ENCODE measurements at places on chromosomes 2 and 18. TPM values are rescaled to one million over a fixed set of nuclear protein-coding genes. Genes with fewer than 3 reads are reported as not detected.
A peak's percentile ranks its signal among the peaks of the same experiment; 100 is the strongest.

Gene CDH20
- total RNA-seq = not detected

Gene TCF23
- total RNA-seq = 0.03 TPM

Gene ANKRD36
- 17.6 TPM for total RNA-seq

- no peaks in the 10 kb centered on the region for H3K27me3 ChIP-seq
- peak overlapping the region; percentile 31 for H3K27ac ChIP-seq
- peaks cover 18% of the 10 kb centered on the region for H3K4me1 ChIP-seq
These were observed 71.2 kb downstream of the FIGN start for GRCh38 chr2:163664610-163665009.

GRCh38 chr2:235217846-235218245 is 266.0 kb downstream of the SH3BP4 start:
- H3K27ac ChIP-seq = no peak overlapping the region
- no peak overlapping the region for H3K4me3 ChIP-seq
- H3K27me3 ChIP-seq = no peaks in the 10 kb centered on the region

DNA sequence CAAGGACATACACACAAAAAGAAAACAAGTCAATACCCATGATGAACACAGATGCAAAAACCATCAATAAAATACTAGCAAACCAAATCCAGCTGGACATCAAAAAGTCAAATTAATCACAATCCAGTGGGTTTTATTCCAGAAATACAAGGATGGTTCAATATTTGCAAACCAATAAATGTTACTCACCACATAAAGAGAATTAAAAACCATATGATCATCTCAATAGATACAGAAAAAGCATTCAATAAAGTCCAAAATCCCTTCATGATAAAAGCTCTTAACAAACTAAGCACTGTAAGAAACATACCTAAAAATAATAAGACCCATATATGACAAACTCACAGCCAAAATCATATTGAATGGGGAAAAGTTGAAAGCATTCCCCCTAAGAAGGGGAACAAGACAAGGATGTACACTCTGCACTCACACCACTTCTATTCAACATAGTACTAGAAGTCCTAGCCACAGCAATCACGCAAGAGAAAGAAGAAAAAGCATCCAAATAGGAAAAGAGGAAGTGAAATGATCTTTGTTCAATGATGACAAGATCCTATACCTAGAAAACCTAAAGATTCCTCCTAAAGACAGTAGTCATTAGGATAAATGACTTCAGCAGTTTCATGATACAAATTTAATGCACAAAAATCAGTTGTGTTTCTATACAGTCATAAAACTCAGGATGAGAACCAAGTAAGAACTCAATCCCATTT is 62.6 kb downstream of the TRAPPC8 start:
- no peak for DNase-seq
- H3K4me3 ChIP-seq = no peak overlapping the region
- no peaks in the 10 kb centered on the region for H3K36me3 ChIP-seq
- H3K4me1 ChIP-seq = no peaks in the 10 kb centered on the region
- no peaks in the 10 kb centered on the region for H3K27me3 ChIP-seq
- no peak overlapping the region for H3K27ac ChIP-seq

Gene EFHD1
- total RNA-seq = 73.5 TPM

Gene SCG2
- total RNA-seq = 1.7 TPM

Gene LBX2
- total RNA-seq = 9.6 TPM

GRCh38 chr2:102983786-102984185 is 222.0 kb downstream of the TMEM182 start:
- DNase-seq = no peak
- no peaks in the 10 kb centered on the region for H3K4me1 ChIP-seq
- no peaks in the 10 kb centered on the region for H3K36me3 ChIP-seq
- H3K4me3 ChIP-seq = no peak overlapping the region
- no peaks in the 10 kb centered on the region for H3K27me3 ChIP-seq
- H3K27ac ChIP-seq = no peak overlapping the region

GRCh38 chr18:56501896-56502295 is 136.5 kb downstream of the TXNL1 start:
- H3K27ac ChIP-seq = no peak overlapping the region
- H3K4me1 ChIP-seq = no peaks in the 10 kb centered on the region
- no peaks in the 10 kb centered on the region for H3K27me3 ChIP-seq

GRCh38 chr2:59885541-59885940 is 667.9 kb downstream of the BCL11A start:
- H3K4me3 ChIP-seq = no peak overlapping the region
- H3K36me3 ChIP-seq = no peaks in the 10 kb centered on the region
- no peaks in the 10 kb centered on the region for H3K4me1 ChIP-seq
- no peak overlapping the region for H3K27ac ChIP-seq
- peaks cover 3% of the 10 kb centered on the region for H3K27me3 ChIP-seq
- no peak for DNase-seq

DNA sequence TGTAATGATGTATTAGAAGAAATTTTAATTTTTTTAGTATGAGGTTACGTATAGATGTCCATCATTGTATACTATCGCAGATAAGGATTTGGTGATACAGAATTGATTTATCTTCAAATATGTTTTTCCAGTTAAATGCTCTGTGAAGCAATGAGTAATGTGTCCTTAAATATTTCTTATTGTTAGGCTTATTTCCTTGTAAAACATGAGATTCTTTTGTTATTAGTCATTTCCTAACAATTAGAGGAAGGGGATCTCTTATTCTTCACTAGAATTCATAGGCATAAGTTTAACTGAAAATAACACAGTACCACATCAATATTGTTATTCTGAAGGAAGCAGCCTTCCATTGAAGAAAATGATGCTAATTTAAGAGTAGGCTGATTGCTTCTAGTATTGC is 15.5 kb upstream of the OTX1 start:
- no peaks in the 10 kb centered on the region for H3K27me3 ChIP-seq
- no peak overlapping the region for H3K4me3 ChIP-seq
- no peak overlapping the region for H3K27ac ChIP-seq
- no peaks in the 10 kb centered on the region for H3K4me1 ChIP-seq
- no peaks in the 10 kb centered on the region for H3K36me3 ChIP-seq

- no peaks in the 10 kb centered on the region for H3K36me3 ChIP-seq
- 0 out of 2 replicates have a peak, but pooled peaks cover 2% of the 10 kb centered on the region for H3K4me1 ChIP-seq
- H3K27me3 ChIP-seq = no peaks in the 10 kb centered on the region
- DNase-seq = no peak
- H3K27ac ChIP-seq = no peak overlapping the region
- H3K4me3 ChIP-seq = no peak overlapping the region
These were observed 165.2 kb upstream of the MYO3B start for GRCh38 chr2:170012773-170013172.

GRCh38 chr2:171629113-171629512 is 58.2 kb upstream of the DYNC1I2 start:
- no peaks in the 10 kb centered on the region for H3K36me3 ChIP-seq
- H3K4me1 ChIP-seq = no peaks in the 10 kb centered on the region
- no peak overlapping the region for H3K27ac ChIP-seq
- H3K27me3 ChIP-seq = no peaks in the 10 kb centered on the region
- no peak for DNase-seq

GRCh38 chr18:45373286-45373880 is 241.9 kb upstream of the SLC14A2 start:
- H3K27me3 ChIP-seq = no peaks in the 10 kb centered on the region
- no peaks in the 10 kb centered on the region for H3K4me1 ChIP-seq
- no peaks in the 10 kb centered on the region for H3K36me3 ChIP-seq
- DNase-seq = no peak
- no peak overlapping the region for H3K4me3 ChIP-seq
- no peak overlapping the region for H3K27ac ChIP-seq

- H3K36me3 ChIP-seq = no peaks in the 10 kb centered on the region
- no peaks in the 10 kb centered on the region for H3K4me1 ChIP-seq
- peaks cover 12% of the 10 kb centered on the region for H3K27me3 ChIP-seq
- DNase-seq = no peak
- H3K27ac ChIP-seq = no peak overlapping the region
These were observed 385.8 kb downstream of the GALR1 start for GRCh38 chr18:77635451-77635850.

GRCh38 chr2:242056026-242056425 is 186.5 kb downstream of the RTP5 start:
- H3K27me3 ChIP-seq = peaks cover 10% of the 10 kb centered on the region
- no peak overlapping the region for H3K4me3 ChIP-seq
- no peak for DNase-seq
- no peak overlapping the region for H3K27ac ChIP-seq

Gene LANCL1
- total RNA-seq = 42.8 TPM

DNA sequence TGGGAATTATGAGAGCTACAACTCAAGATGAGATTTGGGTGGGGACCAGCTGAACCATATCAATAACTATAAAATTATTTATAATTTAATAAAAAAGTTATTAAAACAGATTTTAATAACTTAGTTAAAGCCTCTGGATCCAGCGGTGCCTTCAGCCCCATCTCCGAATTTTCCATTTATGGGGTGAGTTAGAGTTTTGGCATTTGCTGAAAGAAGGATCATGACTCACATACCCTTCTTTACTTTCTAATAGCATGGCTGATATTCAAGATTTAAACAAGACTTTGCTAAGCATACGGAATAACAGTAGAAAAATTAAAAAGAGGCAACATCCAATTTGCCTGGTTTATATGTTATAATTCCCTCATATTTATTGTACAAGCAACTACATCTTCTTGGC is 94.5 kb downstream of the RDH14 start:
- no peaks in the 10 kb centered on the region for H3K27me3 ChIP-seq
- DNase-seq = no peak
- no peak overlapping the region for H3K27ac ChIP-seq

- no peak overlapping the region for H3K4me3 ChIP-seq
- no peaks in the 10 kb centered on the region for H3K27me3 ChIP-seq
- DNase-seq = no peak
- no peaks in the 10 kb centered on the region for H3K36me3 ChIP-seq
- no peak overlapping the region for H3K27ac ChIP-seq
These were observed 189.6 kb downstream of the HAUS1 start for GRCh38 chr18:46293742-46294181.

Gene DYNAP
- not detected for total RNA-seq

DNA sequence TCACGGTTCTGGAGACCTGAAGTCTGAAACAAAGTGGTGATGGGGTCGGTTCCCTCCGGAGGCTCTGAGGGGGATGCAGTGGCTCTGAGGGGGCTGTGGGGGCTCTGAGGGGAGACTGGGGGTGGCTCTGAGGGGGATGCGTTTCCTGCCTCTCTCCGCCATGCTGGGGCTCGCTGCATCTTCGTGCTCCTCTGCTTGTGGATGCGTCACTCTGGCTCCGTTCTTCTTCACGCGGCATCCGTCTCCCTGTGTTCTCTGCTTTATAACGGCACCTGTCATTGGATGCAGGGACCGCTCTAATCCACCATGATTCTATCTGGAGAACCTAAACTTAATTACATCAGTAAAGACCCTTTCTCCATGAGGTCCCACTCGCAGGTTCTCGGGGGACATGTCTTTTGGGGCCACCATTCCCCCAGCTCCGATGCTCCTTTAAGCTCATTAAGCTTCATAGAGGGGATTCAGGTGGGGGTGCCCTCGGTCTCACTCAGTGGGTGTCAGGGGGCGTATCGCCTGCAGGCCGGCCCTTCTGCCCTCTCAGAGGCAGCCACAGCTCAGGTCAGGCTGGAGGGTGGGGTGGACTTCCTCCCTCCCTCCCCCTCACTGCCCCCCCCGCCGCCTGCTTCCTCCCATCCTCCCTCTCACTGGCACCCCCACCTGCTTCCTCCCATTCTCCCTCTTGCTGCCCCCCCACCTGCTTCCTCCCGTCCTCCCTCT is 18.4 kb downstream of the RTP5 start:
- H3K4me1 ChIP-seq = peaks cover 34% of the 10 kb centered on the region
- no peak overlapping the region for H3K4me3 ChIP-seq
- H3K27ac ChIP-seq = no peak overlapping the region
- no peak for DNase-seq
- H3K36me3 ChIP-seq = no peaks in the 10 kb centered on the region
- H3K27me3 ChIP-seq = no peaks in the 10 kb centered on the region

- H3K4me1 ChIP-seq = no peaks in the 10 kb centered on the region
- no peaks in the 10 kb centered on the region for H3K27me3 ChIP-seq
- no peak for DNase-seq
- H3K4me3 ChIP-seq = no peak overlapping the region
- H3K27ac ChIP-seq = no peak overlapping the region
These were observed 8.7 kb upstream of the DTNB start for GRCh38 chr2:25682082-25682481.

- H3K27ac ChIP-seq = no peak overlapping the region
- no peaks in the 10 kb centered on the region for H3K4me1 ChIP-seq
- H3K4me3 ChIP-seq = no peak overlapping the region
- no peak for DNase-seq
These were observed 221.1 kb downstream of the GALR1 start for GRCh38 chr18:77470569-77471413.

GRCh38 chr2:143939626-143940330 is 580.1 kb downstream of the ZEB2 start:
- H3K4me1 ChIP-seq = no peaks in the 10 kb centered on the region
- DNase-seq = no peak
- H3K27me3 ChIP-seq = peaks cover 24% of the 10 kb centered on the region
- H3K4me3 ChIP-seq = no peak overlapping the region

DNA sequence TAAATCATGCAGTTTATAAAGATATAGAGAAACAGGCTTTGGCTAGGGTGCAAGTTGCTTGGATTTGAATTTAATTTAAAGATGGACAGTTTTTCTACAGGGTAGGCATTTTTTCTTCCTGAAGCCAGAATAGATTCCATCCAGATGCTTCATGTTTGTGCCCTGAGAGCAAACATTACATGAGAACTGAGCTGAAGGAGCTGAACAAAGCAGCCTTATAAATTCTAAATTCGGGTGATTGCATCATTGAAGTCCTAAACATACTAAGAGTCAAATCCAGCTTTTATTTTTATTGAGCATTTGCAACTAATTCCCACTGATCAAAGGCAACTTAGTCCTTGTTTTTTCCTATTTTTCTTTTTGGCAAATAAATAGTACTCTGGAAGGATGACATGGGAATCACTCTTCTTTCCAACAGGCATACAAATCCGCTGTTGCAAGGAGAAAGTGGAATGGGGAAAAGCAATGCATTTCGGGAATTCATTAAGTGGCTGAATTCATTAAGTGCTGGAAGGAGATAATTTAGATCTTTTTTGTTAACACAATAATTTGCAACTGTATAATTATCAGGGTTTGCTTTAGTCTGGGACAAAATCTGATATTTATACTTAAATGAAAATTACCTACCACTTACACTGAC is 828.0 kb downstream of the SLC4A3 start:
- H3K4me3 ChIP-seq = no peak overlapping the region
- no peaks in the 10 kb centered on the region for H3K27me3 ChIP-seq
- DNase-seq = no peak
- no peak overlapping the region for H3K27ac ChIP-seq
- H3K36me3 ChIP-seq = no peaks in the 10 kb centered on the region

Data from Panc1 (cell line).